ENCODE measurements at places on chromosomes 11 and 22. TPM values are rescaled to one million over a fixed set of nuclear protein-coding genes. Genes with fewer than 3 reads are reported as not detected.

CRYBB2 gene
- total RNA-seq = not detected

DNA sequence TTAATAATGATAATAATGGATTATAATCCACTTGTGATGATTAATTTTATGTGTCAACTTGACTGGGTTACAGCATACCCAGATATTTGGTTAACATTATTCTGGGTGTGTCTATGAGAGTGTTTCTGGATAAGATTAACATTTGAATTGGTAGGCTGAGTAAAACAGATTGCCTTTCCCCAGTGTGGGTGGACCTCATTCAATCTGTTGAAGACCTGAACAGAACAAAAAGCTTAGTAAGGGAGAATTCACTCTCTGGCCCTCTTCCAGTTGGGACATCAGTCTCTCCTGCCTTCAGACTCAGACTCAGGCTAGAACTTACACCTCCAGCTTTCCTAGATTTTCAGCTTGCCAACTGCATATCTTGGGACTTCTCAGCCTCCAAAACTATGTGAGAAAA, 37.3 kb upstream of the RRAS2 start:
- H3K27ac ChIP-seq = no peak overlapping the region
- peaks cover 23% of the 10 kb centered on the region for H3K27me3 ChIP-seq
- H3K4me3 ChIP-seq = no peak overlapping the region
- H3K36me3 ChIP-seq = no peaks in the 10 kb centered on the region
- DNase-seq = no peak
- H3K4me1 ChIP-seq = peaks cover 3% of the 10 kb centered on the region

NEU3 gene
- total RNA-seq = 16.6 TPM

GRCh38 chr22:27213294-27213693, 555.9 kb downstream of the MIAT start:
- H3K27ac ChIP-seq = no peak overlapping the region
- DNase-seq = no peak
- no peaks in the 10 kb centered on the region for H3K36me3 ChIP-seq
- no peaks in the 10 kb centered on the region for H3K4me1 ChIP-seq
- H3K4me3 ChIP-seq = no peak overlapping the region

OR8H3 gene
- total RNA-seq = not detected

DNA sequence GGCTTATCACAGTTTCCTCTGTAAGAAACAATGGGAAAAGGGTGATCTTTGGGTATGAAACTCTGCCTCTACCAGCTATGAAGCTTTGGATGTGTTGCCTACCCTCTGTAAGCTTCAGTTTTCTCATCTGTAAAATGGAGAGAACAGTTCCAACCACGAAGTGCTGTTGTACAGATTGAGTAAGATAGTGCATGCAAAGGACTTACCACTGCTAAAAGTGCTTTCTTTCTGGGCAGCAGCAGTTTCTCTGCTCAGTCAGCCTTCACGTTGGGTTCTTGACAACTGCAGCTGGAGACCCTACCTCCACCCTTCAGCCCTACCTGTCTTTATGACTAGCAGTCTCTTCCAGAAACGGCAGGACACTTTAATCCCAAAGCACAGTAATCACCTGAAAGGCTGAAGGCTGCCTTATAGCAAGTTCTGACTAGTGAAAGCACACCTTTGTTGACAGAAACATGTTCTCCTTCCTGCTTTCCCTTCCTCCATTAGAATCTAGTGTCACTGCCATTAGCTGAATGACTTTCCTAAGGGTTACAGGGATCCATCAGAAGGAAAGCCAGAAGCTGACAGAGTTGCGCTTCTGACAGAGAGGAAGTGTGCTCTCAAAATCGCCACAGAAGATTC, 91.4 kb downstream of the RPL27A start:
- peaks cover 12% of the 10 kb centered on the region for H3K4me1 ChIP-seq
- H3K27me3 ChIP-seq = peaks cover 2% of the 10 kb centered on the region
- no peak overlapping the region for H3K4me3 ChIP-seq
- DNase-seq = no peak
- H3K36me3 ChIP-seq = no peaks in the 10 kb centered on the region
- H3K27ac ChIP-seq = peak overlapping the region; percentile 61

DNA sequence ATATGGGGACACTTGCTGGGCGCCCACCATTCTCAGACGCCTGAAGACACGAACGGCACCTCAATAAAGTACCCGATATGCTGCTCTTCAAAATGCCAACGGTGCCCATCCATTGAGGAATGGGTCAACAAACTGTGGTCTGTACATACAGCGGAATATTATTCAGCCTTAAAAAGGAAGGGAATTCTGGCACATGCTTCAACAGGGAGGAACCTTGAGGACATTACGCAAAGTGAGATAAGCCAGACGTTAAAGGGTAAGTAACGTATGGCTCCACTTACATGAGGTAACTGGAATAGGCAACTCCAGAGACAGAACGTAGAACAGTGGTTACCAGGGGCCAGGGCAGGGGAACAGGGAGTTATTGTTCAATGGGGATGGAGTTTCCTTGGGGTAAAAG, 28.0 kb downstream of the PRDM10 start:
- H3K4me3 ChIP-seq = no peak overlapping the region
- DNase-seq = no peak
- H3K27me3 ChIP-seq = no peaks in the 10 kb centered on the region
- peaks cover 5% of the 10 kb centered on the region for H3K4me1 ChIP-seq

OR5AP2 gene
- total RNA-seq = not detected

DNA sequence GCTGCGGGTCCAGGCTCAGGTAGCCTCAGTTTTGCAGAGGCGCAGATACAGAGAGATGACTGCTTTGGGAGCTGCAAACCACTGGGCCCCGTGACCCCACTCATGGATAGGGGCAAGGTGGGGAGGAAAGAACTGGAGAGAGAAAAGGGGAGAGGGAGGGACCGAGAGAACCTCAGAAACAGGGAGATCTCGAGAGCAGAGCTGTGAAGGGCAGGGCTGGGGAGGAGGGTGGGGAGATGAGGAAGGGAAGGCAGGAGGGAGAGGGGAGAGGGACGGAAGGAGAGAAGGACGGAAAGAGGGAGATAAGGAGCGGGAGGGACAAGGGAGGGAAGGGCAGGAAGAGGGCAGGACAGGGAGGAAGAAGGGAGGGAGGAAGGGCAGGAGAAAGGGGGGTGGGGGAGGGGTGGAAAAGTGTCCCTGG, 46.3 kb downstream of the IGLL1 start:
- H3K36me3 ChIP-seq = no peaks in the 10 kb centered on the region
- H3K4me3 ChIP-seq = no peak overlapping the region
- no peaks in the 10 kb centered on the region for H3K4me1 ChIP-seq
- peaks cover 14% of the 10 kb centered on the region for H3K27me3 ChIP-seq

DNA sequence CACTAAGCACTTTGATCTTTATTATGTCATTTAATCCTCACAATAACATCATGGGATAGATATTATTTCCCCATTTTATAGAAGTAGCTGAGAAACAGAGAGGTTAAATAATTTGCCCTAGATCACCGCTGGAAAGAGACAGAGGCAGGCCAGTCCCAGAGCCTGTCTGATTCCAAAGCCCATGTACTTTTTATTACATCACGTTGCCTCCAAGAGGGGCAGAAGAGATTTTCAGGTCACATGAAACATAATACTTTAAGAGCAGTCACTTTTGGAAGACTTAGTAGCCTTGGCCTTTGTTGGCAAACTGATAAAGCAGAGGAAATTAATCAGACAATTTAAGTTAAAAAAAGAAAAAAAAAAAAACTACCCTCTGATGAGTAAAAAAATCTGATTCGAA, 200.2 kb upstream of the ARHGAP20 start:
- H3K4me3 ChIP-seq = no peak overlapping the region
- no peak overlapping the region for H3K27ac ChIP-seq
- no peaks in the 10 kb centered on the region for H3K36me3 ChIP-seq
- H3K27me3 ChIP-seq = peaks cover 3% of the 10 kb centered on the region

MMP7 gene
- total RNA-seq = not detected

GRCh38 chr11:66701432-66702240, 23.9 kb upstream of the RBM4B start:
- H3K27me3 ChIP-seq = no peaks in the 10 kb centered on the region
- no peak overlapping the region for H3K27ac ChIP-seq

CBLIF gene
- not detected for total RNA-seq

DNA sequence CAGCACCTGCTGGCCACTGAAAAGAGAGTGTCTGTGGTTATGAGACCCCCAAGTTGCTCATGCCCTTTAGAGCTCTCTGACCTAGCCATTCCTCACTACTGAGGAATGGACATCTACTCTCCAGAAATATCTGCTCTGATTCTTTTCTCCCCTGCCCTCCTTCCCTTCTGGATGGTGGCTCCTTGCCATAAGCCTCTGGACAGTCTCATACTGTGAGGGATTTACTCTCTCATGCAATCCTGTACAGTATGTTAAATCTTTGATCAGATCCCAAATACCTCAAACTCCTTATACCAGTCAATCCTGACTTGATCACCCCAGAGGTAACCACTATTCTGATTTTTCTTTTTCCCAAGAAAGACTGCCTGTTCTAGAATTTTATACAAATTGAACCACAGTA, 80.7 kb downstream of the ARHGAP20 start:
- no peak overlapping the region for H3K4me3 ChIP-seq
- H3K36me3 ChIP-seq = no peaks in the 10 kb centered on the region
- no peak for DNase-seq
- H3K27me3 ChIP-seq = peaks cover 6% of the 10 kb centered on the region
- no peak overlapping the region for H3K27ac ChIP-seq
- peaks cover 7% of the 10 kb centered on the region for H3K4me1 ChIP-seq

DNA sequence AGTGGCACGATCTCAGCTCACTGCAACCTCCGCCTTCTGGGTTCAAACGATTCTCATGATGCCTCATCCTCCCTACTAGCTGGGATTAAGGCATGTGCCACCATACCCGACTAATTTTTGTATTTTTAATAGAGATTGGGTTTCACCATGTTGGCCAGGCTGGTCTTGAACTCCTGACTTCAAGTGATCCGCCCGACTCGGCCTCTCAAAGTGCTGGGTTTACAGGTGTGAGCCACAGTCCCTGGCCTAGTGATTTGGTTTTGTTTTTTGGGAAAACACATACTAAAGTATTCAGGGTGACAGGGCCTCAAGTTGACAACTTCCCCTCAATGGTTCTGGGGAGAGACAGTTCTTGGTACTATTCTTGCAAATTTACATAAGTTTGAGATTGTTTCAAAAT, 22.1 kb downstream of the TNRC6B start:
- peaks cover 53% of the 10 kb centered on the region for H3K4me1 ChIP-seq
- H3K4me3 ChIP-seq = no peak overlapping the region
- H3K36me3 ChIP-seq = peaks cover 15% of the 10 kb centered on the region
- H3K27me3 ChIP-seq = no peaks in the 10 kb centered on the region

KCNQ1OT1 gene
- total RNA-seq = 0.74 TPM

- H3K4me3 ChIP-seq = no peak overlapping the region
- H3K36me3 ChIP-seq = no peaks in the 10 kb centered on the region
- H3K27me3 ChIP-seq = peaks cover 6% of the 10 kb centered on the region
Measured at GRCh38 chr11:74490941-74491340, 2.6 kb downstream of the LIPT2 start.

- no peaks in the 10 kb centered on the region for H3K27me3 ChIP-seq
- H3K4me1 ChIP-seq = peaks cover 13% of the 10 kb centered on the region
- H3K27ac ChIP-seq = no peak overlapping the region
- peak overlapping the region; percentile 45 for H3K4me3 ChIP-seq
- peak; percentile 64 for DNase-seq
Measured at GRCh38 chr11:61777234-61778090, 14.9 kb downstream of the TMEM258 start.

DNA sequence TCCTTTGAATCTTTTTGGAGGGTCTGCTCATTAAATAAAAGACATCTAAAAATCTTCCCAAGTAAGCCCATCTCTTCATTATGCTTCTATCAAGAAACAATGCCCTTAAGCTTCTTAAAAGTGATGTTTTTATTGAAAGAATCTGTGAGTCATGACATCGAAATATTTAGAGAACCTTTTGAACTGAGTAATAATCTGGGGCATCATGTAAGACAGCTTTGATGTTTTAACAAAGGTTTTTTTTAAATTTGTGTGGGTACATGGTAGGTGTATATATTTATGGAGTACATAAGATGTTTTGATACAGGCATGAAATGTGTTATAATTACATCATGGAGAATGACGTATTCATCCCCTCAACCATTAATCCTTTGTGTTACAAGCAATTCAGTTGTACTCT, 46.8 kb downstream of the PLAAT5 start:
- DNase-seq = no peak
- no peaks in the 10 kb centered on the region for H3K36me3 ChIP-seq
- peak overlapping the region; percentile 51 for H3K27ac ChIP-seq
- H3K27me3 ChIP-seq = no peaks in the 10 kb centered on the region
- peaks cover 41% of the 10 kb centered on the region for H3K4me1 ChIP-seq

DNA sequence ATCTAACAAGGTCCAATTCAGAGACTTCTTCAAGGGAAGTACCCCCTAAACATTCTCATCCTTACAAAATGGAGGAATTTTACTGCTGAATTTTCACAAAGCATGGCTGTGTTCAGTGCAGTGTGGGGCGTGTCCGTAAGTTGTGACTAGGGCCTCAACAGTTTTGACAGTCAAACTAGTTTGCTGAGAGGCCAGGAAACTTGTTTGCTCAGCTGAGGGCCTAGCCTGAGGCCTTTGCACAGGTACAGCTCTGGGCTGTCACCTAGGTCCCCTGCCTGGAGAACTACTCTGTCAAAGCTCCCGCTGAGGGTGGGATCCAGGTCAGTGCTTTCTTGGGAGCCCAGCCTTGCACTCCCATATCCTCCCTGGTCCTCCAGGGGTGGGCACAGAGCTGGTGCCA, 27.9 kb downstream of the TCP11L1 start:
- H3K27me3 ChIP-seq = no peaks in the 10 kb centered on the region
- peaks cover 48% of the 10 kb centered on the region for H3K36me3 ChIP-seq
- peaks cover 30% of the 10 kb centered on the region for H3K4me1 ChIP-seq

UBE4A gene
- 41.2 TPM for total RNA-seq

- H3K4me3 ChIP-seq = no peak overlapping the region
- no peaks in the 10 kb centered on the region for H3K27me3 ChIP-seq
- DNase-seq = no peak
- H3K4me1 ChIP-seq = no peaks in the 10 kb centered on the region
- H3K36me3 ChIP-seq = no peaks in the 10 kb centered on the region
Measured at GRCh38 chr22:21451545-21452520, 15.4 kb upstream of the TMEM191C start.

GRM5 gene
- total RNA-seq = not detected

GRCh38 chr11:116958246-116958645, 120.8 kb upstream of the APOA1 start:
- peaks cover 12% of the 10 kb centered on the region for H3K36me3 ChIP-seq
- no peak overlapping the region for H3K27ac ChIP-seq
- no peak overlapping the region for H3K4me3 ChIP-seq

All from activated T-helper 2 cell treated with anti-CD3 and anti-CD28 coated beads, Interferon-gamma antibody, Interleukin-2, Interleukin-4, amounts not matched to agents 10 μg/mL and 5 μg/mL and 100 μg/mL, durations not matched to agents 14 hours and 24 hours and 36 hours (primary cell).